Gastrocnemius medialis (tissue), 4 donors: ENCODE measurements at places on chromosomes 7 and 10. TPM values are rescaled to one million over a fixed set of nuclear protein-coding genes. Genes with fewer than 3 reads are reported as not detected.
A peak's percentile ranks its signal among the peaks of the same experiment; 100 is the strongest.

Gene ZNF398
- 14.5 TPM for total RNA-seq

Gene ADAMTS14
- total RNA-seq = 0.10 TPM

DNA sequence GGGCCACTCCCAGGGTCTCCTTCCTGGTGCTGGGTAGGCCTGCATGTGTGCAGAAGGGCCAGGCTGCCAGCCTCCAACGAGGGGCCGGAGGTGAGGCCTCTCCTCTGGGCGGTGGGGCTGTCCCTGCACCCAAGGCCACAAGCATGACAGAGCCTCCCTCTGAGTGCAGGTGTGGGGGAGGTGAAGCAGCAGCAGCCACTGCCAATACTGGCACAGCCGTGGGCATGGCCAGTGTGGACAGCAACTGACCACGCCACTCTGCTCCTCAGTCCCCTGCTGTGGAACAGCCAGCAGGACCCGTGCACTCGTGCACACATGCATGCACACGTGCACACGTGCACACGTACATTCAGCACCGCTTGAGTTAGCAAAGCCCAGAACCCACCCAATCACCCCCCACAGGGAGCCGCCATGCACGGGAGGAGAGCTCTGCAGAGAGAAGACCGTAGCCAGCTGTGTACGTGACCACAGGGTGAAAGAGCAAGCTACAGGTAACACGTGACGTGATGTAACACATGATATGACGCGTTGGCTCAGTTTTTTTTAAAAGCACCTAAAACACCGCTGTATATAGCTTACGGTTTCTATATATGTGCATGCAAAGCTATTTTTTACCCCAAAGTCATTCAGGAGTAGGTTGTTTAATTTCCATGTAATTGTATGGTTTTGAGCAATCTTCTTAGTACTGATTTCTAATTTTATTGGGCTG, 23.1 kb downstream of the PAPOLB start:
- no peaks in the 10 kb centered on the region for H3K27me3 ChIP-seq
- no peaks in the 10 kb centered on the region for H3K4me1 ChIP-seq
- H3K27ac ChIP-seq = no peak overlapping the region
- no peak overlapping the region for H3K4me3 ChIP-seq
- H3K36me3 ChIP-seq = no peaks in the 10 kb centered on the region

Gene C10orf90
- not detected for total RNA-seq

Gene AKR1D1
- 0.20 TPM for total RNA-seq

- peak; percentile 88 for DNase-seq
- H3K4me3 ChIP-seq = no peak overlapping the region
- no peaks in the 10 kb centered on the region for H3K36me3 ChIP-seq
- H3K27me3 ChIP-seq = no peaks in the 10 kb centered on the region
Measured at GRCh38 chr7:155166673-155167370, 96.7 kb downstream of the HTR5A start.

- no peaks in the 10 kb centered on the region for H3K27me3 ChIP-seq
- DNase-seq = no peak
- H3K4me3 ChIP-seq = no peak overlapping the region
- H3K4me1 ChIP-seq = no peaks in the 10 kb centered on the region
- no peak overlapping the region for H3K27ac ChIP-seq
- no peaks in the 10 kb centered on the region for H3K36me3 ChIP-seq
Measured at GRCh38 chr10:48595539-48595932, 9.3 kb downstream of the ARHGAP22 start.
